Left kidney (tissue), 8 donors: ENCODE measurements at places on chromosomes 4 and X. TPM values are rescaled to one million over a fixed set of nuclear protein-coding genes. Genes with fewer than 3 reads are reported as not detected.

- no peak for DNase-seq
Observed at GRCh38 chrX:45781901-45782553, 581.4 kb upstream of the DIPK2B start.

PRDM8 gene
- polyA plus RNA-seq: 1.5 TPM

BEND2 gene
- polyA plus RNA-seq: 0.10 TPM

- DNase-seq: peak; percentile 28
Observed at GRCh38 chrX:26442340-26442739, 226.4 kb downstream of the MAGEB5 start.

DNA sequence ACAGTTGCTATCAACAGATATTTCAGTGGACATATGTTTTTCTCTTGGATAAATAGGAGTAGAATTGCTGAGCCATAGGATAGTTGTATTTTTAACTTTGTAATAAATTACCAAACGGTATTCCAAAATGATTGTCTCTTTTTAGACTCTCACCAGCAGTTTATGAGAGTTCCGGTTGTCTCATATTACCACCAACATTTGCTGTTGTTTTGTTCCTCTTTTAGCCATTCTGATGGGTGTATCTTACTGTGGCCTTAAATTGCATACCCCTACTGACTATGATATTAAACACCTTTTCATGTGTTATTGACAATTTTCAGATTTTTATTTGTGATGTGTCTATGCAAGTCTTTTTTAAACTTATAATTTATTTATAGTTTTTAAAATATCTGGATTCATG lies 39.7 kb downstream of the SNX25 start:
- DNase-seq: no peak

KLHL13 gene
- 93.9 TPM for polyA plus RNA-seq

DNA sequence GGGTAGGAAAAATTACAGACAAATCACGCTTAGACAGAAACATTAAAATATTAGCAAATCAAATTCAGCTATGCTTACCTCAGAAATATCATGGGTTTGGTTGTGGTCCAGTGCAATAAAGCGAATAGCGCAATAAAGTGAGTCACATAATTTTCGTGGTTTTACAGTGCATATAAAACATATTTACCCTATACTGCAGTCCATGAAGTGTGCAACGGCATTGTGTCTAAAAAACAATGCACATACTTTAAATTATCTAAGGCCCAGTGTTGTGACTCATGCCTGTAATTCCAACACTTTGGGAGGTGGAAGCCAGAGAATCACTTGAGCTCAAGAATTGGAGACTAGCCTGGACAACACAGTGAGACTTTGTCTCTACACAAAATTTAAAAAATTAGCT lies 195.7 kb upstream of the IL1RAPL1 start:
- DNase-seq: no peak

- DNase-seq: no peak
Observed at GRCh38 chr4:187887906-187888305, 107.7 kb upstream of the ZFP42 start.

- DNase-seq: peak; percentile 43
Observed at GRCh38 chrX:39819921-39820849, 277.6 kb downstream of the BCOR start.

SLC49A3 gene
- 3.7 TPM for polyA plus RNA-seq

GRCh38 chr4:88244816-88245579 lies 39.4 kb downstream of the PPM1K start:
- DNase-seq: no peak

DNA sequence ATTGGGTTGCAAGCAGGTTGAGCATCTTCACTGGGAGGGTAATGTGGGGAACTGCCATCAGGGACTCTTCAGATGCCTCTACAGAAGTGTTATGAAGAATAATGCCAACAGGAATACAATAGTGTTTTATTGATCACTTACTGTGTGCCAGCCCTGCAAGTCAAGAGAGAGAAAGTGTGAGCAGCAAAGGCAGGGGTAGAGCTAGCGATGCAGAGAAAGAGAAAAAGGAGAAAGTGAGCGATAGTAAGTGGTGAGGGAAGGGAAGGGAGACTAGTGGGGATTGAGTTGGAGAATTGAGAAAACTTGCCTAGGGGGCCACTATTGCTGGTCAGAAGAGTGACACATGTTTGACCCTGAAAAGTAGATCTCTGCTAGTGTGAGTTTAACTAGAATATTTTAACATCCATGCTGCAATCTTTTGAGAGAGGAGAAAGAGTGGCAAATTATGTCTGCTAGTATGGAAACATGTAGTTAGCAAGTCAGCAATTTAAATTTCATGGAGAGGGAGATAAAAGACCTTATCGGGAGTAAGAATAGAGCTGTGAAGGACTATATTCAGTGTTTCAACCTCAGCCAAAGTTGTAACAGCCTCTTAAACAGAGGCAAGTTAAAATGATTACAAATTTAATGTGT lies 12.2 kb downstream of the AFF1 start:
- no peak for DNase-seq

- DNase-seq: no peak
Observed at GRCh38 chr4:1983053-1983845, 25.5 kb downstream of the NELFA start.

GRCh38 chrX:5295004-5295403 lies 933.7 kb downstream of the NLGN4X start:
- DNase-seq: no peak

DNA sequence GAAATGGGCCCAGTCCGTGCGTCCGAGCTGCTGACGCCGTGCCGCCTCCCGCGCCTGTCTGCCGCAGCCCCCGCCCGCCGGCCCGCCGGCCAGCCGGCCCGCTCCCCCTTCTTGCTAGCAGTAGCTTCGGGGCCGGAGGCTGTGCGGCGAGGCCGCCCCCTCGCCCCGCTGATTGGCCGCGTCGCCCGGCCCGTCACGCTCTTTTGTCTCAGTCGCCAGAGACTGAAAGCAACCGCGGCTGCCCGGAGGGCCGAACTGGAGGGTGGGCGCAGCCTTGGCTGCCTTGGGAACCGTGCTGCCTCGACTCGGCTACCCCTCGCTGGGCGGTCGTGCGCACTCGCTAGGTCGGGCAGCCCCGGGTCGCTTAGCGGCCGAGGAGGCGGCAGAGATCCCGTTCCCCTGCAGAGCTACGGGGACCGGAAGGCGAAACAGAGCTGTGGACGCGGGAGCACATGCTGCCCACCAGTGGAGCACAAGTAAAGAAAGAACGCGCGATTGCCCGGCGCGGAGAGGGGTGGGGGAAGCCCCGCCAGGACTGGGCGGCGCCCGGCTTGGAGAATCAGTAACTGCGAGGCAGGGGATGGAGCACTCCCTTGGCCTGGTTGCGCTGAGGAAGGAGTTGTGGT lies at the start of gene ZCCHC18:
Gene ZCCHC18 (plus strand): TSS at position 198 of the 626 bp plus-strand sequence. CDS start 1,589 bp downstream, outside the sequence.
- DNase-seq: peak; percentile 53

- DNase-seq: peak; percentile 60
Observed at GRCh38 chrX:12946838-12947544, 27.9 kb upstream of the TMSB4X start.

DNA sequence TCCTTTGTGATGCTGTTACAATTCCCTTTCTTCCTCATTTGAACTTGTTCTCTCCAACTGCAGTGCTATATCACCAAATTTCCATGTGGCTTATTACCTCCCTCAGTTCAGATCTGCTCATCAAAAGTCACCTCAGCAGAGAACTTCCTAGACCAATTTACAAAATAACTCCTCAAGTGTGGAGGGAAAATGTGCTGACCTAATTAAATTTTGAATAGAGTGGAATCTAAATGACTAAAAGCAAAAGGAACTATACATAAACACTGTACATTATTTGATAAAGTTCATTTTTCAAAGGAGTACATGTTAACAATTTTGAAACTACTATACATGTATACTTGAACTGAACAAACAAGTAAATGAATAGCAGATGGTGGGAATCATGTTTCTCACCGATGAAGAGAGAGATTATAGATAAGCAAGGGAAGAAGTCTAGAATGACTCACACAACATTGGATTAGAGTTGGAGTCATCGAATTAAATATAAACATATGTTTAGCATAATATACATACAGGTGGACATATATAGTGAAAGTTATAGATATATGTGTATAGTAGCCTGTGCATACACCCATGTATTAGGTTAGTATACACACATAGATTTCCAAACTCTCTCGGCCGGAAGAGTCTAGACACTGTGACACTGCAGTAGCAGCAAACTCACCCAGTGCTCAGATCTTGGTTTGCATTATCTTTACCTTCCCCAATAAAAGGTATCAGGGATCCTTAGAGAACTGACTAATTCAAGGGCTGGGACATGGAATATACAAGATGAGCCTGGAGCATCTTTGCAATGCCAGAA lies 318.7 kb downstream of the PCDH18 start:
- DNase-seq: no peak

- DNase-seq: no peak
Observed at GRCh38 chrX:132114607-132115006, 13.2 kb downstream of the FRMD7 start.

DNA sequence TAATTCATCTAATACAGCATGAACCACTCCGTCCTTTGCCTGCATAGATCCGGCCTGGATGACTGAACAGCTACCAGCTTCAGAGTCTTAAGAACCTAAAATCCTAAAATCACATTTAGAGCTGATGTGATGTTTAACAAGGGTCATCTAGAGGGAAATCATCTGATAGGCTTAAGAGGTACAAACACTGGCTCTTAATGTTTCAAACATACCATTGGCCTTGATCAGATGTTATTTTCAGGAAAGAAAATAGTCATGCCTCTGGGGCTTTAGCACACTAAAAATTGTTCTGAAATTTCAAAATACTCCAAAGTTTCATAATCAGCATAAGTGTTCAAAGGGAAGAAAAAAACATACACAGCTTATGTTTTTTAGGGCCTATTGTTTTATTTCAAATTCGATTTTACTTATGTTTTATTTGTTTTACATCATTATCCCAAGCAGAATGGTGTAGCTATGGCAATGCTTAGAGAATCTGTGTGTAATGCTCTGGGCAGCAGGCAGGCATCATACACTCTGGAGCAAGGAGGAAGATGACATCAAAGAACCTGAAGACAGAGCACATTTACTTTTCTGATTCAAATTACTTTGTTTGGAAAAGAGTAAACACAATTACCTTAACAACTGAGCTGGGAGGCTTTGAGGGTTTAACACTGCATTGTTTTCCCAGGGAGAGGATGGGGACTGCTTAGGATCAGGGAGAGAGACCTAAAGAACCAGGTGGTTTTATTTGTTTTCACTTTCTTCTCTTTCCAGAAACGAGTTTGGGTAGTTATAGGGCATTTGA lies 25.3 kb upstream of the LEF1 start:
- DNase-seq: no peak

GRCh38 chr4:151169223-151169622 lies 69.8 kb downstream of the RPS3A start:
- DNase-seq: peak; percentile 37

GRCh38 chrX:16312761-16313623 lies 145.7 kb downstream of the MAGEB17 start:
- DNase-seq: no peak

DNA sequence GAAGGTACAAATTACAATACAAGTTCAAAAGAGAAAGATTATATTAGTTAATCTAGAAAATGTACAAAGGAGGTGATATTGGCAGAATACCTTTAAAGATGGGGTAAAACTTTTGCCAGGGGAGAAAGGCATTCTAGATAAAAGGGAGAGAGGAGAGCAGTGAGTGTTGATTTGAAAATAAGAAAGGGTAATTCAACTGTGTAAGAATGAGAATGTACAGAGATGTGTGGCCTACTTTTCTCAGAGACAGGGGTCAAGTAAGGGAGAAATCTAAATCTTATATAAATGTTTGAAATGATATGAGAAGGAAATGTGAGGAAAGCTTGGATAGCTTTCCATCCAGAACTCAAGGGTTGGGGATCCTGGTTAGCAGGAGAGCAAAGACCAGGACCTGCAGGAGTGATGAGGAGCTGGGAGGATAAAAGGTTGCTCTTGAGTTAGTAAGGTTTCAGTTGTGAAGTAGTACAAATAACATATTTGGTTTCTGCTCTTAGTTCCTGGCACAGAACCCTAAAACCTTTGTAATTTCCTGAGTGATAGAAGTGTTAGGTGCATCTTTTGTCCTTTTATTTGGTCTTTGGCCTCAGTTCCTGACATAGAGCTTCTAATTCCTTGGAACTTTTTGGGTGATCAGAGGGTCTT lies 489.9 kb downstream of the INPP4B start:
- no peak for DNase-seq

DNA sequence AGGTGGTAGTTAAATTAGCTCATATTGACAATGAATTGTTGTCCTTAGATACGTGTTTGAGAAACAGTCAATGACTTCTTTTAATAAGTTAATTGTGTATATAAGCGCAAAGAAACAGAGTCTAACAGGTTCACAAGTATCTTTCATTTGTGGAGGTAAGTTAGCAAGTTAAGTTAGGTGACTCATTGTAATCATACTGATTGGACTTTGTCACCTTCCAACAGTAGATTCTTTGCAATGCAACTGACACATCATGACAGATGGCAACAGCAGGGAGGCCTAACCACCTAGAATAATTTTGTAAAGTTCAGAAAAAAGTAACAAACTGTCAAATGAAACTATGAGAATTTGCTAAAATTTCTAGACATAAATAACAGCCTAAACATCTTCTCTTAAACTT lies 207.6 kb upstream of the PITX2 start:
- DNase-seq: no peak

- no peak for DNase-seq
Observed at GRCh38 chr4:108024878-108025165, 35.1 kb downstream of the HADH start.

DNA sequence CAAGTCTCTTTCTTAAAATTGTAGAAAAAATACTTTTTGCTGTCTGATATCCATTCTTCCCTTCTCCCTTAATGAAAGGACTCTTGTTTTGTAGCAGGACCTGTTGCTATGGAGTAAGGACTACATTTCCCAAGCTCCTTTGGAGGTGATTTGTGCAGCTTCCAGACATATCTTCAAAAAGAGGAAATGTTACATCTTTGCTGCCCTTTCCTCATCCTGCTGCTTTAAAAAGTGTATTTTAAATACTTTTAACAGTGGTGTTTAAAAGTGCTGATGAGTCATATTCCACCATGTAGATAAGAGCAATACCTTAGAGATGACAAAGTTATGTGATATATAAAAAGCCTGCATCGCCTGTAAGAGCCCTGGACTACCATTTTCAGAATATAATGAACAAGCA lies 98.7 kb downstream of the CFAP299 start:
- DNase-seq: no peak

DNA sequence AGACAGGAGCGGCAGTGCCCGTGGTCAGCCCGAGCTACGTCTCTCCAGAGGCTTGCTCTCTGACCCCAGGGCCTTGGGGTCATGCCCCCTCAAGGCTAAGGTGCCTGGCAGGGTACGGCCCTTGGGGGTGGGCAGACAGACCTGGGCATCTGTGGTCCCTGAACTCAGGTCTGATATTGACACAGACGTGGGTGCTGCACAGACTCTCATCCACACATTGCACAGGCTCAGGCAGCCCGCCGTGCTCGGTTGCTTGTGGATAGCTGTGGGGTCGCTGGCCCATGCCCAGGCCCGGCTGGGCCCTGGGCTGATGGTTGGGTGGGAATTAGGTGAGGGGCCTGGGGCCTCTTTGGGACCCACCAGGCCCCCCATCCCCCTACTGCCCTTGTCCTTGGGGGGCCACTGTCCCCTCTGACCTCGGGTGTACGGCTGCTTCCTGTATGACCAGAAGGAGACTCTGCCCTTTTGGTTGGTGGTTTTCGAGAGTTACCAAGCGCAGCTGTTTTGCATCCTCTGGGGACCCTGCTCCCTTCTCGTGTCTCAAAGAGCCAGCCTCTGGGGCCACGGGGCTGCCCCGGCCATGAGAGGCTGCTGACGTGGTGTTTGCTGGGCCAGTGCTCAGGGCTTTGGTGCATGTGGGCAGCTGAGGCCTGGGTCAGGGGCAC lies 10.1 kb downstream of the FGFRL1 start:
- DNase-seq: no peak
